AML-193 (cell line): ENCODE measurements at places on chromosomes 12 and 14.

GRCh38 chr14:95832012-95832411, 44.6 kb upstream of the TUNAR start:
- no peak for DNase-seq

- no peak for DNase-seq
Observed at GRCh38 chr12:94187361-94187760, 39.0 kb downstream of the PLXNC1 start.

GRCh38 chr12:25904442-25904841, 54.0 kb upstream of the RASSF8 start:
- DNase-seq = no peak

- DNase-seq = no peak
Observed at GRCh38 chr14:71115821-71116567, 208.7 kb downstream of the PCNX1 start.
